Vagina (tissue), 2 donors: ENCODE measurements at places on chromosomes 16 and 17.
A peak's percentile ranks its signal among the peaks of the same experiment; 100 is the strongest.

GRCh38 chr16:70689035-70689969, 3.4 kb upstream of the MTSS2 start:
- no peak for DNase-seq

DNA sequence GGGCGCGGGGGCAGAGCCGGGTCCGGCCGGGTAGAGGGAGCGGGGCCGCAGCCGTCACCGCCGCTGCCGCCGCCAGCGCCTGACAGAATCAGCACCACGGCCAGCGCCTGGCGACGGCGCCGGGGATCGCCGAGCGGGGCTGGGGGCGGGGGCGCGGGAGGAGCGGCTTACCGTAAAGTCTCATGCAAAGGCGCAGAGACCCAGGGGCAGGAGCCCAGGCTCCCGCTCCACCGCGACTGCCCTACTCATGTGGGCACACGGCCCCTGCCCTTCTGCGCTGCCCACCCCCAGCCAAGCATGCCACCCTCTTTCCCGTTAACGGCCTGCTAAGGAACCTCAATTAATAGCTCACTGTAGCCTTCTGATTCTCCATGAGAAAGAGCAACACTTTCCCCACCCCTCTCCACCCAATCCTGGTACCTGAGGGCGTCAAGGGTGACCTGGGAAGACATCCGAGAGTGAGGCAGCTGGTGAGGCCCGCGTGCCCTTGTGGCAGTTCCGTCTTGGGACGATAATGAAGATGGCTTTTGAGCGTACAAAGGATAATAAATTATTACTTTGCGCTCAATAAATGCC, at the start of gene SEZ6:
Gene SEZ6, minus strand, starts transcription at position 98 of the 576 bp plus-strand sequence. CDS start 164 bp downstream, outside the sequence.
- no peak for DNase-seq

GRCh38 chr16:65672960-65673359, 551.1 kb upstream of the CDH11 start:
- DNase-seq = peak; percentile 16

- no peak for DNase-seq
These were observed 122.0 kb downstream of the USP22 start for GRCh38 chr17:20920815-20921199.

DNA sequence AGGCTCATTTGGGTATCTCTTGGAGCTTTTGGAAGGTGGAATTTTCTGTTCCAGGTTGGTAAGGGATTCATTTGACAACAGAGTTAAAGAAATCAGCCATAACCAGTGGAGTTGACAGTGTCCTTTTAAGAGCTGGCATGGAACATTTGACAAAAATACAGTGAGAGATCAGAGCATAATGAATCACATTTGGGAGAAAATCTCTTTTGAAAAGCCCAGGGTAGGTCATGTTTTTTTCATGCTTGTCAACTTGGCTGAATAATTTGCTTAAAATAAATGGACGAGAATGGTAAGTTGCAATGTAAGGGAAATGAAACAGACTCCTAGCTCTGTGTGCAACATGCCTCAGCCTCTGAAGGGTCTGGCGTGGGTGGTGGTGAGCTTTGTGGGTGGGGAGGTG, 235.3 kb upstream of the N4BP1 start:
- DNase-seq = no peak

DNA sequence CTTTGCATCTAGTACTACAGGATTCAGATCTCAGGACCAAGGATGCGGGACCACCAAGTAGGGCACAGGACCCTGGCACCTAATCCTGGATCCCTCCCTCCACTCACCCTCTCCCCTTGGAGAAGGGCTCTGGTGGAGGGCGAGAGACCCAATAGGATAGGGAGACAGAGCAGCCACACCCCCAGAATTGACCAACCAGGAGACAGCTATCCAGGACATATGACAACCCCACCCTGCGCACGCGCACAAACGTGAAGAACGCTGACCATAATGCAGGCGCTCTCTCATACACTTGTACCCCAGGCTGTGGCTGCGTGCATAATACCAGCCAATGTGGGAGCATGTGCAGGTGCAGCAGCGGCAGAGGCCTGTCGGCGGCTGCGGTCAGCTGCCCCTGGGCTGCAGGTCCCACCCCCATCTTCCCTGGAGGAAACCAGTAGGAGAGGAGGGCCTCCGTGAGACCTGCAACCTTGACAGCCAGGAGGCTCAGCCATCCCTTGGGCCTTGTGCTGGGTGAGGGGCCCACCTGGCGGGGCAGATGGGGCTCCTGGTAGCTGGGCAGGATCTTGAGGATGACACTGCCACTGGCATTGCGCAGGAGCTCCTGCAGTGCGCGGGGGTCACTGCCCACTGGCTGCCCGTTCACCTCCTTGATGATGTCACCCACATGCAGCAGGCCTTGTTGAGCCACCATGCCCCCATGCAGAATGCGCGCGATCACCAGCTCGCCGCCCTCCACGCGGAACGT, 25.4 kb downstream of the MPP2 start:
- no peak for DNase-seq

- no peak for DNase-seq
These were observed 12.4 kb downstream of the AMZ2 start for GRCh38 chr17:68260051-68260762.

- DNase-seq = no peak
These were observed 20.4 kb upstream of the ADAM11 start for GRCh38 chr17:44738214-44738906.

GRCh38 chr17:67049025-67049739, 4.8 kb downstream of the CACNG1 start:
- no peak for DNase-seq

DNA sequence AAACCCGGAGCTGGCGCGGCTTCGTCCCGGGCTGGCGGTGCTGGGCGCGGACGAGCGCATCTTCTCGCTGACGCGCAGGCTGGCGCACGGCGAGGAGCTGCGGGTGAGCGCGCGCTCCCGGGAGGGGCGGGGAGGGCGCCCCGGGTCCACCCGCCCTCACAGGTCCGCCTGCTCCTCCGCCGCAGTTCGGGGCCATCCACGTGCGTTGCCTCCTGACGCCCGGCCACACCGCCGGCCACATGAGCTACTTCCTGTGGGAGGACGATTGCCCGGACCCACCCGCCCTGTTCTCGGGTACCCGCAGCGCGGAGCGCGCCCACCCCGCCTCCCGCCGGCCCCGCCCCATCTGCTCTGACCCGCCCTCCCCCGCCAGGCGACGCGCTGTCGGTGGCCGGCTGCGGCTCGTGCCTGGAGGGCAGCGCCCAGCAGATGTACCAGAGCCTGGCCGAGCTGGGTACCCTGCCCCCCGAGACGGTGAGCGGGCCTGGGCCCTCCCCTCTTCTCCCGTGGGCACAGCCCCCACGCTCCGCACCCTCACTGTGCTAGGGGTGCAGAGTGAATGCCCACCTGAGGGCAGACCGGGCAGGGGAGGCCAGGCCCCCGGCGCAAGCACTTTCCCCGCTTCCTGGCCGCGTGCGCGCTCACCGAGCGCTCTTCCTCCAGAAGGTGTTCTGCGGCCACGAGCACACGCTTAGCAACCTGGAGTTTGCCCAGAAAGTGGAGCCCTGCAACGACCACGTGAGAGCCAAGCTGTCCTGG, 1.4 kb downstream of the HAGHL start:
- DNase-seq = no peak

DNA sequence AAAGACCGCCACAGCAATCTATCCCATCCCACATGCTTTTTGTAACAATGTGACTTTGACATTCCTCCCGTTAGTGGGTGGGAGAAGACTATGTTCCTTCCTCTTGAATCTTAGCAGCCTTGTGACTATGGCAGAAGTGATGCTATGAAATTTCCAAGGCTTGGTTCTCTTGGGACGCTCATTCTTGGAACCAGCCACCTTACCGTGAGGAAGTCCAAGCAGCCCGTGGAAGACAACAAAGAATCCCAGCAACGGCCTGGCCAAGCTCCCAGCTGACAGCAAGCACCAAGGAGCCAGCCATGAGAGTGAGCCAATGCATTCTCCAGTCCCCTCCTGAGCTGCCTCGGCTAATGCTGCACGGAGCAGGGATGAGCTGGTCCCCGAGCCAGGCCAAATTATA, 62.3 kb downstream of the VPS53 start:
- DNase-seq = peak; percentile 92

GRCh38 chr16:17457513-17457912, 13.2 kb downstream of the XYLT1 start:
- no peak for DNase-seq

DNA sequence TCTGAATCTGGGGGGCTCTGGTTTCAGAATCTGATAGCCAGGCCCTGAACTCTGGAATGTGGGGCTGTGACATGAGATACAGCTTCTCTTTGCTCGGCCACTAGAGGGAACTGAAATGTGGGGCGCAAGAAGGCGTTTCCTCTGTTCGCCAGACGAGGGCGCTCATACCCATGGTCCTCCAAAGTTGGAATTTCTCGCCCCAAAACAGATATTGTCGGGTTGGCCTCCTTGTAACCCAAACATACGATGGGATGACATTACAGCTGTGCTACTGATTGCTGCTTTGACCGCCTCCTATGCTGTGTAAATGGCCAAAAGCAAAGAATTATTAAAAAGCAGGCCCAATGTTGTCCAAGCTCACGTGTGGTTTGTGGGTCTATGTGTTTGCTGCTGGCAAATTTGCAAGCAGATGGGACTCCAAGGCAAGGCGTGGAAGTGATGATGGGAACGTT, 13.1 kb upstream of the MSI2 start:
- no peak for DNase-seq

GRCh38 chr16:4698321-4699045, 5.1 kb downstream of the NUDT16L1 start:
- DNase-seq = no peak

DNA sequence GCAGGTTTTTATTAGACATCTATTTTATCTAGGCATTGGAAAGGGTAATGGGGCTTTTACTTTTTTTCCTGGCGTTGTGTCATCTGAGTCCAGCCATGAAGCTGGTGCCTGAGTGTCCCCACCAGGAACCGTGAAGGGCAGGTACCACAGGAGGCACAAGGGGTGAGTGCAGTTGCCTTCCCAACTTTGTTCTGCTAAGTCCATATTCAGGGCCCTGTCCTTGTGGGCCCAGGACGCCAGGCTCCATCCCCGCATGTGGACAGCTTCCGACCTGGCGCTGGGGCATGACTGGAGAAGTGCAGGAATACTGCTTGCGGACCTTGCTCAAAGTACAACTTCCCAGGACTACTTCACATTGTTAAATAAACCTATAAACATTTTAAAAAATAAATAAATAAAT, 60.6 kb downstream of the KPNA2 start:
- no peak for DNase-seq

DNA sequence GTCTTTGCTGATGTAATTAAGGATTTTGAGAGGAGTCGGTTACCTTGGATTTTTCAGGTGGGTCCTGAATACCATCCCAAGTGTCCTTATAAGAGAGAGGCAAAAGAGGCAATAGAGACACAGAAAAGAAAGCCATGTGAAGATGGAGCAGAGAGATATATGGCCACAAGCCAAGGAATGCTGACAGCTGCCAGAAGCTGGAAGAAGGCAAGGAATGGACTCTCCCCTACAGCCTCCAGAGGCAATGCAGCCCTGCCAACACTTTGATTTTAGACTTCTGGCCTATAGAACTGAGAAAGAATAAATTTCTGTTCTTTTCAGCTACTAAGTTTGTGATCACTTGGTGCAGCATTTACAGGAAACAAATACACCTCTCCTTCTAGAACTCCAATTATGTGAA, 8.2 kb upstream of the RNFT1 start:
- DNase-seq = no peak
